ENCODE measurements at places on chromosomes 6 and 20. TPM values are rescaled to one million over a fixed set of nuclear protein-coding genes. Genes with fewer than 3 reads are reported as not detected.

CABLES2 gene
- total RNA-seq = 3.0 TPM

HLA-F gene
- total RNA-seq = 90.5 TPM

RBPJL gene
- not detected for total RNA-seq

CALHM4 gene
- total RNA-seq = not detected

GRCh38 chr20:41309817-41310216, 7.7 kb downstream of the ZHX3 start:
- no peak for DNase-seq
- H3K4me1 ChIP-seq = no peaks in the 10 kb centered on the region
- no peaks in the 10 kb centered on the region for H3K36me3 ChIP-seq
- H3K27ac ChIP-seq = no peak overlapping the region
- H3K4me3 ChIP-seq = no peak overlapping the region

- H3K4me3 ChIP-seq = no peak overlapping the region
- peaks cover 2% of the 10 kb centered on the region for H3K4me1 ChIP-seq
- H3K36me3 ChIP-seq = no peaks in the 10 kb centered on the region
- no peak for DNase-seq
- H3K27me3 ChIP-seq = no peaks in the 10 kb centered on the region
Observed at GRCh38 chr6:74573613-74574012, 632.2 kb downstream of the COL12A1 start.

DNA sequence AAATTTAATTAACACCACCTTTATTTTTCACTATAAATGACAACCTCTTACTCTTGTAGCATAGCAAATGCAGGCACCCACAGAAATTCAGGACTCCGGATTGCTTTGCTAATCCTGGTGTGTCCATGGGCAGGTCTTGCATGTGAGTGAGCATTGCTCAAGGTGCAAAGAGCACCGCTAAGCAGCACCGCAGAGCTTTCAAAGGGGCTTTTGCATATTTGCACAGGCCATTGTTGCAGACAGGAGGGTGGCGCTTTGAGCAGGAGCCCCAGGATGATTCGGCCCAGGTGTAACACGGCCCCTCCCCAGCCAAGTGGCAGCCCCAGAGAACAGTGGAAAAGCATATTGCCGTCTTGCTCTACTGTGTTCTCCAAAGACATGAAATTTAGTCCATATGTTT, 293.2 kb downstream of the NRN1 start:
- no peak overlapping the region for H3K4me3 ChIP-seq
- no peaks in the 10 kb centered on the region for H3K4me1 ChIP-seq
- no peak for DNase-seq

GRCh38 chr6:124661097-124661661, 301.1 kb upstream of the RNF217 start:
- H3K36me3 ChIP-seq = no peaks in the 10 kb centered on the region
- DNase-seq = no peak
- H3K27me3 ChIP-seq = no peaks in the 10 kb centered on the region
- no peaks in the 10 kb centered on the region for H3K4me1 ChIP-seq
- H3K27ac ChIP-seq = no peak overlapping the region
- H3K4me3 ChIP-seq = no peak overlapping the region

DNA sequence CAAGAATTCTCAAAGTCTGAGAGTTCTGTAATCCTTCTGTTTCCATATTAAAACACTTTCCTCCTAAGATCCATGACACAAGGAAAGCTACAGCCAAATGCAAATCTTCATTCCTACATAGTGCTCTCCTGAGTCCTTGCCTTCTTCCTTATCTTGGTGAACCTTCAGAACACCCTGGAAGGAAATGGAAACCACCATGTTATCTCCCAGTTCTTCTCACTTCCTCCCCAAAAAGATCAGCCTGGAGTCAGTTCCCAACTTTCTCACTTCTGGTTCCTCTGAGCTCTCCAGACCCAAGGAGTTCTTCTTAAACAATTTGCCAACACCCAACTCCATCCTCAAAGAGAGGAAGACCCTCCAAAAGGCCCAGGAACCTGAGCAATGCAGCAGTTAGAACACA, 193.3 kb upstream of the CCN2 start:
- H3K27me3 ChIP-seq = no peaks in the 10 kb centered on the region
- no peak overlapping the region for H3K4me3 ChIP-seq
- DNase-seq = no peak
- peak overlapping the region; percentile 51 for H3K27ac ChIP-seq
- peaks cover 7% of the 10 kb centered on the region for H3K4me1 ChIP-seq
- no peaks in the 10 kb centered on the region for H3K36me3 ChIP-seq

DNA sequence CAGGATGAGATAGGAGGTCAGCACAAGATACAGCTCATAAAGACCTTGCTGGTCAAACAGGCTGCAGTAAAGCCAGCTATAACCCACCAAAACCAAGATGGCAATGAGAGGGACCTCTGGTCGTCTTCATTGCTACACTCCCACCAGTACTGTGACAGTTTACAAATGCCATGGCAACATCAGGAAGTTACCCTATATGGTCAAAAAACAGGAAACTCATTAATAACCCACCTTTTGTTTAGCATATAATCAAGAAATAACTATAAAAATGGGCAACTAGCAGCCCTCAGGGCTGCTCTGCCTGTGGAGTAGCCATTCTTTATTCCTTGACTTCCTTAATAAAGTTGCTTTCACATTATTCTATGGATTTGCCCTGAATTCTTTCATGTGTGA, 30.9 kb downstream of the SLC22A2 start:
- H3K4me1 ChIP-seq = peaks cover 3% of the 10 kb centered on the region
- no peaks in the 10 kb centered on the region for H3K36me3 ChIP-seq

DNA sequence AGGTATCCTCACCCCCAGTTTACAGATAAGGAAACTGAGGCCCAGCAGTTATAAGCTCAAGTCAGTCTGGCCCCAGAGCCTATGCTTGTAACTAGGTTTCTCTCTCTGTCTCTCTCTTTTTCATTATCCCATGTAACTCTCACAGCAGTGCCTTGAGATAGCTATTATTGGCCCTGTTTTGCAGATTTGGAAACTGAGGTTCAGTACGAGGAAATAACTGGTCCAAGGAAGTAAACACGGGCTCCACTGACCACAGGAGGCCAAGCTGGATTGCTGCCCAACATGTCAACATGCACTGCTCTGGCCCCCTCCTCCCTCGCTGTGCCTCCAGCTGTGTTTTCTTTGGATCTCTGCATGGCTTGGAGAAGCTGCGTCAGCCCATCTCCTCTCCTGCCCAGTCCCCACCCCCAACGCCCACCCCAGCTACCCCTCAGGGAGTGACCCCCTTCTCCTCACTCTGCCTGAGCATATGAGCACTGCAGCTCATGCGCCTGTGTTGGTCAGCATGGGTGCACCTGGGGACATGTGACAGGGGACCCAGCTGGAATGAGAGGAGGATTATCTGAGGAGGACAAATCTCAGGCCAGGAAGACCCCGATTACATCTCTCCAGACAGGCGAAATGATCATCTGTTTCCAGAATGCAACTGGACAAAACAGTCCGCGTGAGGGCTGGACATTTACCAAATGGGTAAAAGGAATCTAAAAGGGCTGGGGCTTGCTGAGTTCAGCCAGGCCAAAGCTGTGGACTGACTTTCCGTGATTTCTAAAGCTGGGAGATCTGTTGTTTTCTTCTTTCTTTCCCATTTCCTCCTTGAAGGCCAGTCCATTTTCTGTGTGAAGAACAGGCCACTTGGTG, 7.8 kb upstream of the PLTP start:
- H3K36me3 ChIP-seq = no peaks in the 10 kb centered on the region
- no peak overlapping the region for H3K27ac ChIP-seq
- no peak overlapping the region for H3K4me3 ChIP-seq
- peak; percentile 84 for DNase-seq
- H3K4me1 ChIP-seq = no peaks in the 10 kb centered on the region

DNA sequence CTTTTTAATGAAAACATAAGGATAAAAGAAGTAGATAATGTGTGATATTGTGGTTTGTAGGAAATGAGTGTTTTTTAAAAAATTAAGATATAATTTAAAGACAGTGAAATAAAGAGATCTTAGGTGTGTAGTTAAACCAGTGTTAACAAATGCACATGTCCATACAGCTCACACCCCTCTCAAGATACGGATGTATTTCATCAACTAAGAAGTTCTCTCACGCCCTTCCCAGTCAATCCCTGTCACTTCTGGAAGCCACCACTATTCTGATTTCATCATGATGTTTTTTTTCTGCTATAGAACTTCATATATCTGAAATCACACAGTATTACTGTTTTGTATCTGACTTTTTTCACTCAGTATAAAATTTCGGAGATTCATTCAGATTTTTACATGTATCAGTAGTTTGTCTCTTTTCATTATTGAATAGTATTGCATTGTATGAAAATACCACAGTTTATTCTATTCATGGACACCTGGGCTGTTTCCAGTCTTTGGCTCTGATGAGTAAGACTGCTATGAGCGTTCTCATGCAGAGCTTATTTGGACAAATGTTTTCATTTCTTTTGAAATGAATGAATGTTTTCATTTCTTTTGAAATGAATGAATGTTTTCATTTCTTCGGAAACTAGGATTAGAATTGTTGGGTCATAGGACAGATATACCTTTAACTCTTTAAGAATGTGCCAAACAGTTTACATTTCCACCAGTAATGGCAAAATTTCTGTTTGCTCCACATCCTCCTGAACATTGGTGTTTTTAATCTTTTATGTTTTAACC, 49.7 kb upstream of the ELOVL5 start:
- H3K36me3 ChIP-seq = no peaks in the 10 kb centered on the region
- H3K27me3 ChIP-seq = no peaks in the 10 kb centered on the region
- no peaks in the 10 kb centered on the region for H3K4me1 ChIP-seq

GRCh38 chr6:157001716-157002115, 224.5 kb downstream of the ARID1B start:
- no peaks in the 10 kb centered on the region for H3K36me3 ChIP-seq
- no peak for DNase-seq
- no peak overlapping the region for H3K27ac ChIP-seq
- H3K27me3 ChIP-seq = no peaks in the 10 kb centered on the region
- H3K4me1 ChIP-seq = no peaks in the 10 kb centered on the region

GRCh38 chr20:59821788-59822187, 111.6 kb downstream of the SYCP2 start:
- no peaks in the 10 kb centered on the region for H3K36me3 ChIP-seq
- no peak for DNase-seq
- H3K27me3 ChIP-seq = no peaks in the 10 kb centered on the region
- no peaks in the 10 kb centered on the region for H3K4me1 ChIP-seq

DNA sequence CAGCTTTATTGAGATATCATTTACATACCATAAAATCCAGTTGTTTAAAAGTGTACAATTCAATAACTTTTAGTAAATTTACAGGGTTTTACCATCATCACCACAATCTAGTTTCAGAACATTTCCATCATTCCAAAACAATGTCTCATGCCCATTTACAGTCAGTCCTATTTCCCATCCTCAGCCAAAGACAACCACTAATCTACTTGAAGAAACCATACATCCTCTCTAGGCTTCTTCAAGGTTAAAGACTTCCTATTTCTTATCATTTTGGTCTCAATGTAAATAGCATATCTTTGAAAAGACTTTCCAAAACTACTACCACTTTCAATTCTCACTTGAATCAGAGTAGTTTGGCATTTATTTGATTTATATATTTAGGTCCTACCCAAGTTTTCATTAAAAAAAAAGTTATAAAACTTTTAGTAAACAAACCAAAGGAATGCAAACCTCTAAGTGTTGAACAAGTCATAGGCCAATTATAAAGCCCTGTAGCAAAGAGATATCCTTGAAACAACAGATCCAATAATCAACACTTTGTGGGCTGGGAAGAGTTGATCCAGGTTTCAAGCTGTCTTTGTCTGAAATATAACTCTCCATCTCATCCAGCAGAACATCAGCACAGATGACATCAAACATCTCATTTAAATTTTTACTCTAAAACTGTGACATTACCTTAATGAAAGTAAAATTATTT, 211.3 kb upstream of the RUNX2 start:
- no peaks in the 10 kb centered on the region for H3K4me1 ChIP-seq
- H3K4me3 ChIP-seq = no peak overlapping the region
- no peaks in the 10 kb centered on the region for H3K27me3 ChIP-seq
- no peaks in the 10 kb centered on the region for H3K36me3 ChIP-seq

- no peaks in the 10 kb centered on the region for H3K36me3 ChIP-seq
- no peaks in the 10 kb centered on the region for H3K4me1 ChIP-seq
- H3K4me3 ChIP-seq = no peak overlapping the region
- H3K27me3 ChIP-seq = no peaks in the 10 kb centered on the region
- no peak overlapping the region for H3K27ac ChIP-seq
Observed at GRCh38 chr6:78962448-78962847, 95.1 kb downstream of the IRAK1BP1 start.

DNA sequence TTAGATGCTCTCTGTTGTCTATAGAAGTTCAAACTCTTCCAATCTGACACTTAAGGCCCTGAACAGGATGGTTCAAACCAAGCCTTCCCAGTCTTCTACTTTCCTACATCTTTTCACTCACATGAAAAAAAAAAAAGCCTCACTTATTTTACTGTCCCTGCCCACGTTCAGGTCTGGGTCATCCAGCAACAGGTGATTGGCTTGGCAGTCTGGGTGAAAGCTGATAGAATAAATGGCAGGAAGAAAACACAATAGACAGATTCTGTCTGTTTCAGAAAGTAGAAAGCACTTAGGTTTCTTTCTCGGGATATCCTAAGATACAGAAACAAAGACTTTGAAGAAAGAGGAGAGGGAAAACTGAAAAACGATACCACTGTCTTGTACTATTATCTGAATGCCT, 61.8 kb upstream of the HSF2 start:
- no peak overlapping the region for H3K4me3 ChIP-seq
- peaks cover 2% of the 10 kb centered on the region for H3K36me3 ChIP-seq
- H3K4me1 ChIP-seq = no peaks in the 10 kb centered on the region
- H3K27me3 ChIP-seq = no peaks in the 10 kb centered on the region
- no peak overlapping the region for H3K27ac ChIP-seq
- DNase-seq = no peak

DNA sequence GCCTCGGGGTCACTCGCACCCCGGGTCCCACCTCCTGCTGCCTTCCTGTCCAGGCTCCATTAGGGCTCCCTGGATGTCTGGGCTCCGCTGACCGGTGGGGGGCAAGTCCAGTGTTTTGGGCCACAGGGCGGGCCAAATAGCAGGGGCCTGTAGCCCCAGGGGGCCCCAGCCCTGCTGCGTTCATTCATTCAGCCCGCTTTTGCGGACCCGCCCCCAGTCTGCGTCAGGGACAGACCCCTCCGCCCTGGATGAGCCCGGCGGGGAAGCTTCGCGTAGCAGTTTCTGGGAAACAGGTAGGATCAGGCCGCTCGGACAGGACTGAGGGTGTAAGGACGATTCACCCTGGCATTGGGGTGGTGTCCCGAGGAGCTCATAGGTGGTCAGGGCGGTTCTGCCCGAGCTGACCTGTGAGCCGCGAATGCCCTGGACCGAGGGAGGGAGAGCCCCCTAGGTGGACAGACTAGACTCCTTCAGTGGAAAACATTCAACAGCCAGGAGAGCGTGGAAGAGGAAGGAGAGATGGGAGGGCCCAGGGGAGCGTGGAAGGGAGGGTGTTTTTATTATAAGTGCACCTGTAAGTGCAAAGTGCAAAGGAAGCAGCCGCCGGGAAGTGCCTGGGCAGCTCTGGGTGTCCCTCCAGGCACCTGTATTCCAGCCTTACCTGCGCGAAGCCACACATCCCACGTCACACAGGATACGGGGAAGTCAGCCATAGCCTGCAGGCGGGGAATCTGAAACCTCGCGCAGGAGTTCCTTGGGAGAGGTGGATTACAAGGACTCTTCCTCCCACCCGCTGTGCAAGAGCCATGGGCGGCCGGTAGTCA, 662 bp downstream of the ENTPD6 start:
- no peak overlapping the region for H3K27ac ChIP-seq
- H3K36me3 ChIP-seq = no peaks in the 10 kb centered on the region
- peak; percentile 84 for DNase-seq
- no peaks in the 10 kb centered on the region for H3K27me3 ChIP-seq
- H3K4me1 ChIP-seq = peaks cover 3% of the 10 kb centered on the region
- peak overlapping the region; percentile 77 for H3K4me3 ChIP-seq
